ENCODE measurements at places on chromosomes 7 and 10. TPM values are rescaled to one million over a fixed set of nuclear protein-coding genes. Genes with fewer than 3 reads are reported as not detected.

DNA sequence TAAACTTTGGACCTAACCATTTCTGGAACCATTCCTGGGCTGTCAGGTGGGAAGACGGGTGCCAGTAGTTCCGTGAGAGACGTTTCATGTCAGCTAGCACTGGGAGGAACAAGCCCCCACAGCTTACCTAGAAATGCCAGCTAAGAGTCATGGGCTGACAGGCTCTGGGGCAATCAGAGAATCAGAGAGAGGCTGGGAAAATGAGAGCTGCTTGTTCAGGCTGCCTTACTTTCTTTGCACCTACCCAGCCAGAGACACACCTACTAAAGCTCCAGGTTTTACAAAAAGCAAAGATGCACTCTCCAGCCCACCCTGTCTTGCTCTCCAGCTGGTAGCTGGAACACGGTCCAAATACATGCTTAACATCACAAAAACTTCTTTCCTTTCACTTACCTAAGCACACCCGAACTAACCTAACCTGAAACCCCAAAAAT lies 688 bp downstream of the PTN start:
- DNase-seq, result no peak

GRCh38 chr10:89373916-89374711 lies 3.7 kb upstream of the IFIT1B start:
- DNase-seq, result no peak

GRCh38 chr10:5976512-5977470 lies 552 bp downstream of the IL15RA start:
- no peak for DNase-seq

The ADAMTS14 gene
- total RNA-seq, result 0.19 TPM

GRCh38 chr7:43609097-43609496 lies 26.2 kb downstream of the STK17A start:
- DNase-seq, result no peak

GRCh38 chr10:3708852-3709251 lies 76.2 kb downstream of the KLF6 start:
- no peak for DNase-seq

GRCh38 chr7:70890147-70890969 lies 241.6 kb upstream of the GALNT17 start:
- no peak for DNase-seq

GRCh38 chr10:67259319-67259929 lies 333.6 kb downstream of the LRRTM3 start:
- no peak for DNase-seq

The PLAC9 gene
- 116 TPM for total RNA-seq

DNA sequence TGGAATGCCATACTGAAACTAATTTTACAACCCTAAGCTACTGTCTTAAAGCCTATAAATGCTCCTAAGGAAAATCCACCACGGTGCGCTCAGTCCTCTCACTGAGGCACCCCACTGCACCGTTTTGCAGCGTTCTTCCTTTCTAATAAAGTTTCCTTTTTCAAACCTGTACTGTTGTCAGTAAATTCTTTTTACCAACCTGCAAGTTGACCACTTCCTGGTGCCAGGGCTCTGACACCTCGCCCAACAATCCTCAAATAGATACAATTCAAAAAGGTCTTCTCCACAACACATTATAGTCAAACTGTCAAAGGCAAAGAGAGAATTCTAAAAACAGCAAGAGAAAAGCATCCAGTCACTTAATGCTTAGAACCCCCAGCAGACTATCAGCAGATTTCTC lies 42.8 kb downstream of the HERPUD2 start:
- DNase-seq, result no peak

Measured in omental fat pad (tissue), 4 donors.